Caki2 (cell line): ENCODE measurements at places on chromosomes 5 and 9.

- no peak for DNase-seq
Measured at GRCh38 chr5:96112703-96113102, 151.1 kb upstream of the ELL2 start.

DNA sequence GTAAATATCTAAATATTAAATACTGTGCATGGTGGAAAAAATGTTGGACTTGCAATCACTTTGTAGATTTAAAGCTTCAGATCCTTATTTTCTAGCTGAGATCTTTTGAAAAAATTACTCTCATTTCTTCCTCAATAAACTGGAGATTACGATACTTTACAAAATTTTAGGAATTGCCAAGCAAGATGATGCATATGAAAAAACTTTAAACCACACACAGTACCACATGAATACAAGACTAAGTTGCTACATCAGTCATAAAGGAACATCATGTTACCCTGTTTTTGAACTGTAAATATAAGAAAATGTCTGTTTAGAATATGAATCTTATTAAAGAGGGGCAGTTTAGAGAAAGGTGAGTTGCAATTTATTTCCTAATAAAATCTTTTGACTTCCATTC lies 703.6 kb upstream of the NUDT12 start:
- DNase-seq, result no peak

- no peak for DNase-seq
Measured at GRCh38 chr5:2696156-2696807, 55.2 kb downstream of the IRX2 start.

GRCh38 chr5:164748861-164749260 lies 1243.4 kb downstream of the MAT2B start:
- no peak for DNase-seq

GRCh38 chr5:158011422-158011821 lies 152.5 kb upstream of the CLINT1 start:
- DNase-seq, result no peak

GRCh38 chr5:80796846-80797245 lies 142.1 kb upstream of the DHFR start:
- DNase-seq, result no peak

DNA sequence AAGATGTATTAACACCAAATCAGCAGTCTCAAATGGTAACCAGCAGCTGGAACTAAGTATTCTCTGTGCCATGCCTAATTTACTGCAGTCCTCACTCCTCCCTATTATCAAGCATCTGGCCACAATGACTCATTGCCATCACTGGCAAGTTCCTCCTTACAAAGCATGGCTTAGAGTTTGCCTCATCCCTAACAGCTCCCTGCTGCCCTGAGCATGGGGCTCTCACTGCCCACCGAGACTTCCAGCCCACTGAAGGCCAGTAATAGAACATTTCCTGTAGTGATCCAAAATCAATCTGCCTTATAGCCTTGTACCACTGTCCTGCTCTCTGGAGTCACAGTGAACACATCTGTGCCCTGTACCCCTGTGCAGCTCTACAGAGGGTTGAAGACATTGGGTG lies 211.9 kb upstream of the TRIM32 start:
- DNase-seq, result no peak

GRCh38 chr9:25684321-25684720 lies 6.1 kb upstream of the TUSC1 start:
- DNase-seq, result no peak

DNA sequence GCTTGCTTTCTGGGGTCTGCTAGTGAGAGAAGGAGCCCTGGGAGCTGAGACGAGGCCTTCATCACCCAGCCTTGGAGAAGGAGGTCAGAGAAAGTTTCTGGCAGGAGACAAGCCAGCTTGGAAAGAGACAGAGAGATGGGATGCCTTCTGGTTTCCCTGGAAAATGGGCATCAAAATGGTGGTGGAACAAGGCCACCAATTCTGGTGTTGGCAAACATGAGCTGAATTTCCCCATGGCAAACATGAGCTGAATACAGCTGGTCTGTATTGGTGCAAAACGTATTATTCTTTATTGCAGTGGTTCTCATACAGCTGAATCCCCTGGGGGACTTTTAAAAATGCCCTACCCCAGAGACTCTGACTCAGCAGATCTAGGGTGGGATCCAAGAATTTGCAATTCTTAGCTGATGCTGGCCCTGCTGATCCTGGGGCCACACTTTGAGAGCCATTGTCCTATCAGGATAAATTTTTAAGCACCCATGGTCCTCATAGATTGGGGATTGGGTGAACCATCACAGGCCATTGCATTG lies 39.1 kb upstream of the S1PR3 start:
- no peak for DNase-seq

GRCh38 chr5:83472508-83473345 lies 1.2 kb downstream of the VCAN start:
- DNase-seq, result no peak

- DNase-seq, result no peak
Measured at GRCh38 chr5:168128557-168128956, 162.9 kb upstream of the WWC1 start.

GRCh38 chr5:90865180-90865579 lies 306.6 kb downstream of the ADGRV1 start:
- DNase-seq, result no peak

- DNase-seq, result no peak
Measured at GRCh38 chr9:135885100-135885853, 22.1 kb downstream of the CAMSAP1 start.

GRCh38 chr9:133876144-133876543 lies 116.0 kb downstream of the VAV2 start:
- DNase-seq, result no peak

DNA sequence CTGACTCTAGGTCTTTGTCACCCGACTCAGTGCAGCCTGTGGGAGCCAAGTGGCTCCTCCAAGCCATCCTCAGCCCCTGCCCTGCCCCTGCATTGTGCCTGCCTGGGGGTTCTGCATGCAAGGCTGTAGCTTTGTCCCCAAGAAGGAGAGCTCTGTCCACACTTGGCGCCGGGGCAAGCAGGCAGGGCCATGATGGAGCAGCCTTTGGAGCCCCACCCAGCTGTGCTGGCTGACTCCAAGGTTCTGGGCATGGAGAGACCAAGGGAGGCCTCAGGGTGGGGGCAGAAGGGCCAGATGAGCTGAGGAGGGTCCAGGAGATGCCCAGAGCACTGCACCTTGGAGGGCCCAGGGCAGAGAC lies 226.2 kb downstream of the CACNA1B start:
- DNase-seq, result no peak

GRCh38 chr5:128766406-128766805 lies 198.9 kb upstream of the SLC27A6 start:
- DNase-seq, result no peak

DNA sequence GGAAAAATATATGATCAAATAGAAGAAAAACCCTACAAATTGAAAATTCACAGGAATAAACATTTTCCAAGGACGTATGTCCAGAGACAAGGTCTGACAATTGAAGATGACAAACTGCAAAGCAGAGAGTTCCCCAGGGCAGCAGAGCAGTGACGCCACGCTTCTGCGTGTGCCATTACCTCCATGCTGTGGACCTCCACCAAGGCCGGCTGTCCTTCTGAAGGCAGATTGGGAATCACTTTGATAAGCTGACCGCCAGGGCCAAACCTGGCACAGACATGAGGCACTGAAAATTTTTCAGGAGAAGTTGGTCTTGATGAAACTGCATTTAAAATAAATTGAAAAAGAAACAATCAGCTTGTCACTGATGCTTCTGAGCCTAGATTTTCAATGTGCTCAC lies 18.6 kb downstream of the SEC16A start:
- DNase-seq, result no peak

DNA sequence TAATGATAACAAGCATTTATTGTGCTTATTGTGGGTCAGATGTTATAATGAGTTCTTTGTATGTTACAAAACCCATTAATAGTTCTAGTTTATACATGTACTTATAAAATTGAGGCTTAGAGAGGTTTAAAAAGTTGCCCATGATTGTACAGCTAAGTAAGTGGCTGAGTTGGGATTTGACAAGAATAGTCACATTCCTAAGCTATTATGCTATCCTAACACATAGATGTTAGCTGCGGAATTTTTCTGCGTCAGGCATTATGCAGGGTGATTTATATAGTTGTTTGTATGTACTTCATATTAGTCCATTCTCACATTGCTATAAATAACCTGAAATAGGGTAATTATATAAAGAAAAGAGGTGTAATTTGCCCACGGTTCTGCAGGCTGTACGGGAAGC lies 12.5 kb downstream of the COMMD10 start:
- DNase-seq, result no peak

DNA sequence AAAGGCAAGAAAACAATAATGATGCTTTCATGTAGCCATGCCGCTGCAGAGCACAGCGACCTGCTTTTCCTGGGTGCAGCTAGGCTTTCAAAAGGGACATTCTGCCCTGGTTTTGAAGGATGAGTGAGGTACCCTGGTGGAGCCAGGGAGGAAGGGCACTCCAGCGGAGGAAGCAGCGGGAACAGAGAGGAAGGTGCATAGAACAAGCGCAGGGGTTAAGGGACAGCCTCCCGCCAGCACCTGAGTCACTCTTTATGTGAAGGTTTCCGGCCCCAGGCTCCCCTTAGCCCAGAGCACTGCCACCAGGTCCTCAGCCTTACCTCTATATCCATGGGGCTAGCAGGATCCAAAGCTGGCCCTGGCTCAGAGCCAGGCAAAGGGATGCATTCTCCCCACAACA lies 221.1 kb downstream of the CDK5RAP2 start:
- no peak for DNase-seq

DNA sequence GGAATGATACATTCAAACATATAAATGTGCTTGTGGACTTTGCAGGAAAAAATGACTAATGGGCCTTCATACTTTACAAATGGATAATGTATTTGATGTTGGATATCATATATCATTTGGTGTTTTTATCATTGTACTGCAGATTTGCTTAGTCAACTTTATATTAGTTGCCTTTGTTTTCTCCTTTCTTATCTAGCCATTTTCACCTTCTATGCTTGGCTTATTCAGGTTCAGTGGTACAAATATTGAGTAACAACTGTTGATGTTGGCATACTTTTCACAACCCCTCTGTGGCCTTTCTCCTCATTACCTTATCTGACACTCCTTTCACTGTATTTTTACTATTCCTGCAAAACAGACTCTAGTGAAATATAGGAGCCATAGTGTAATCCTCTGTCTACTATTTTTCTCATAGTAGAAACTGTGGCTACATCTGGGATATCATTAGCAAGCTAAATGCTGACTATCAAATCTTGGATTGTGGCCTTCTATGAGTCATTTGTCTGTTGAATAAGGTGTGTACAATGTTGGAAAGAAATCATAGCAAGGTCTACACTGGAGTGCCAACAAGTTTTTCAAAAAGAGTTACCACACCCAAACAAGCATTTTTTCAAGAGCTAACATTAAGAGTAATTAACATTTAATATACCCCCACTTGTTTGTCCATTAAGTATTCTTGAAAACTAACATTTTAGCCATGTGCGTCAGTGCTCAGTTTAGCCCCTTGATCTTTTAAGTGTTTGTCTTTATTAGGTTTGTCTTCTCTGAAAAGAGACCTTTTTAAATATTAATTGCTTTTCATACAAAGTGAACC lies 330.1 kb downstream of the ADGRV1 start:
- DNase-seq, result peak; percentile 48

- DNase-seq, result peak; percentile 15
Measured at GRCh38 chr5:135426102-135427082, 20.8 kb downstream of the DCANP1 start.

- DNase-seq, result peak; percentile 63
Measured at GRCh38 chr5:117454716-117455212, 880.1 kb upstream of the SEMA6A start.

DNA sequence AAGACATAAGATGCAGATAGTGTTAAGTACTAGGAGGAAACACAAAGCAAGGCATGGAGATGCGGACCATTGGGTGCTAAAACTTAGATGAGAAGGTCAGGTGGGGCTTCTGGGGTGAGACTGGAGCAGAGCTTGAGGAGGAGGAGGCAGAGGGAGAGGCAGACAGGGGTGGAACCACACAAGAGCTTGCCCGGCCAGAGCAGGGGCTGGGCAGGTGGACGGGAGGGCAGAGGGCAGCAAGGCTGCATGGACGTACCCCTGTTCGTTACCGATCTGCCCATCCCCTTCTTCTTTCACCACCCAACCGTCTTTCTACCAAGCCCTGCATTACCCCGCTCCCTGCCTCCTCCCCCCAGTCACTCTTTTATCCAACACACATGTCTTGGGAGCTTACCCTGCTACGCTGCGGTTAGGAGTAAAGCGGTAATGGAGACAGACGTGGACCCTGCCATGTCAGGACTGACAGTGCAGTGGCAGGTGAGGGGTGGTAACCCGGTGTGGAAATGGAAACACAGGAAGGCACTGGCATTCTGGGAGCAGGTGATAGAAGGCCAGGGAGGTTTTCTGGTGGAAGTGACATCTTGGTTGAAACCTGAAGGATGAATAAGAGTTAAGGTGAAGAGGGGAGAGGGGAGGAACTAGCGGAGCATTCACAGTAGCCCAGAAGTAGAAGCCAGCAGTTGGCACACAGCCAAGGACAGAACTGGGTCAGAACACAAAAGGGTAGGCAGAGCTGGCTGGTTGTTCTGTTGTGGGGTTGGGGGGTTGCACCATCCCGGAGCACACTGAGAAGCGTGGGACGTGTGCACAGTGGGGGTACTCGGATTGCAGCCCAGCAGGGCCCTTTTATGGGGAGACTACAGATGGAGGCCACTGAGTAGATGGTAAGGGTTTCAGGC lies 167.2 kb downstream of the CACNA1B start:
- no peak for DNase-seq

- no peak for DNase-seq
Measured at GRCh38 chr9:34505370-34506120, 17.2 kb downstream of the ENHO start.

DNA sequence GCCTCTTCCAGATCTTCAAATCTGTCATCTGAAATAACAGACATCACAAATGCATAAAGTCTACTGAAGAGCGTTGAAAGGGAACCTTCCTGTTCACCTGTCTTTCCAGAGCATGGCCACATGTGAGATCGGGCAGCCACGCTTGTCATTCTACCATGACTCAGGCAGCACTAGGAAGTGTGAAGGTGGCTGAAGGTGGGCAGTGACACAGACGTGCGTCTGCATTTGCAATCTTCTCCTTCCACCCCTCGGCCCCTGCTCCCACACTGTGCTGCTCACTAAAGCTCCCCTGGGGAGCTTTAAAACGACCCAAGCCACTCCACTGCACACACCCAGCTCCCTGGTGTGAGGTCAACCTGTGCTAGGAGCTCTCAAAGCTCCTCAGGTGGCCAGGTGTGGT lies 2.5 kb downstream of the ENTR1 start:
- DNase-seq, result no peak

DNA sequence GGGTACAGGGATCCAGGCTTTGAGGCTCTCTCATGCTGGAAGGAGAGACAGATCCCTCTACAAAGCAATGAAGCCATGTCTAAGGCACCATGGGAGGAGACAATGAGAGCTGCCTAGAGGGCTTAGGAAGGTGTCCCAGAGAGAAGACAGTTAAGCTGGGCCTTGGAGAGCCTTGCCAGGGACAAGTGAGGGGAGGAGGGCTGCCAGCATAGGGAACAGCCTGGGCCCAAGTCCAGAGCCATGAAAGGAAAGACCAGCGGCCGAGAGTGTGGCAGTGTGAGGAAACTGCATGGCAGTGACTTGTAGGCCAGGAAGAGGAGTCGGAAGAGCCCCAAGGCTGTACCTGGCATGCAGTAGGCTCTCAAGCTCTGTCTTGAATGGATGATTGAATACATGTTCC lies 88.5 kb downstream of the PSD2 start:
- DNase-seq, result no peak

- DNase-seq, result no peak
Measured at GRCh38 chr5:96506866-96507527, 73.9 kb upstream of the PCSK1 start.

GRCh38 chr5:31741496-31741895 lies 102.6 kb downstream of the PDZD2 start:
- DNase-seq, result no peak
